Cardiac muscle cell (in vitro differentiated cells and primary cell): ENCODE measurements at places on chromosomes 5 and 9. TPM values are rescaled to one million over a fixed set of nuclear protein-coding genes. Genes with fewer than 3 reads are reported as not detected.

DNA sequence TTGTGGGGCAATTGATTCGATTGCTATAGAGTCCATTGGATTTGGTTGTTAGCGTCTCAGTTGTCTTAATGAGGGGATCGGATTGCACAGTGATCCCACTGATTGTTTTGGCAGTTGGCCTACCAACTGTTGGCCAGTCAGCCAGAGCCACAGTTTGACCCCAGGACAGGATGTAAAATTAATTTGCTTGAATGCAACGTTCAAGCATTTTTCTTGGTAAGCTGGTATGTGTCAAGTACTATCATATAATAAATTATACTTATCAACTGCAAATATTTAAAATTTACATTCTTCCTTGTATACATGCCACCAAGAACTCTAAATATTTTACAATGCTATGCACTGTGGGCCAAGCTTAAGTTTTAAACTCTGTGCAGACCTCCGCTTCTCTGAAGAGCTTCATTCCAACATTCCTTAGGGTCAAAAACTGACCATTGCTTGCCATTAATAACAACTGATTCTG is 80.4 kb upstream of the OSMR start:
- peak; percentile 22 for DNase-seq

CYLC2 gene
- polyA plus RNA-seq, result not detected in 2 replicates

DNA sequence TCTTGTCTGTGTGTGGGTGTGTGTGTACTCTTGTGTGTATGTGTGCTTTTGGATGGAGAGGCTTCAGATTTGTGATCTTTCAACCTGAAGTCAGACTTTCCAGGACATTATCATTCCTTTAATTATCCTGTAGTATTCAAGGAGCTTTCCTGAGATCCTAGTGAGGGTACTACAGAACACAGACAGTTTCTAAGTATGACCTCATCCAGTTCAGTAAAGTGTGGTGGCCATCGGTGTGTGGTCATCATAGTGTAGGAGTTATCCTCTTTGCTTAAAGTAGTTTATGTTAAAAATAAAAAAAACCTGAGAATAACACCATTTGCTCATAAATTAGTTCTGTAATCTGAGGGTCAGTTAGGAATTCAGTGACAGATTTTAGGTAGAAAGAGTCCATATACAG is 478.0 kb upstream of the ACTBL2 start:
- DNase-seq, result no peak

- no peak for DNase-seq
These were observed 275.8 kb upstream of the ADRA1B start for GRCh38 chr5:159640446-159640845.
